ENCODE measurements at places on chromosomes 12 and 14. TPM values are rescaled to one million over a fixed set of nuclear protein-coding genes. Genes with fewer than 3 reads are reported as not detected.

DNA sequence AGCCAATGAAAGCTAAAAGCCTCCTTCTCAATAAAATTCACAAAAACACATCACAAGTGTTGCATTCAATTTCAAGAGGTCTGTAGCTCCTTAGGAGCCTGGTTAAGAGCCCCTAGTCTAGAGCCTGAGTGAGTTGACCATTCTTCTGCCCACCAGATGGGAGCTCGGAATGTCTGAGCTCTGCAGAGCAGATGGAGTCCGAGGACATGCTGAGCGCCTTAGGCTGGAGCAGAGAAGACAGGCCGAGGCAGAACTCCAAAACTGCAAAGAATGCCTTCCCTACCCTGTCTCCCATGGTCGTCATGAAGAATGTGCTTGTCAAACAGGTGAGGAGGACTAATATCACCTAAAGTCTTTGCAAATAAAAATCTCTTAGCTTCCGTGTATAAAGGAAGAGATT is 11.6 kb downstream of the CIPC start:
- no peak for DNase-seq

- DNase-seq = no peak
These were observed 29.3 kb upstream of the ATF1 start for GRCh38 chr12:50734409-50735263.

DNA sequence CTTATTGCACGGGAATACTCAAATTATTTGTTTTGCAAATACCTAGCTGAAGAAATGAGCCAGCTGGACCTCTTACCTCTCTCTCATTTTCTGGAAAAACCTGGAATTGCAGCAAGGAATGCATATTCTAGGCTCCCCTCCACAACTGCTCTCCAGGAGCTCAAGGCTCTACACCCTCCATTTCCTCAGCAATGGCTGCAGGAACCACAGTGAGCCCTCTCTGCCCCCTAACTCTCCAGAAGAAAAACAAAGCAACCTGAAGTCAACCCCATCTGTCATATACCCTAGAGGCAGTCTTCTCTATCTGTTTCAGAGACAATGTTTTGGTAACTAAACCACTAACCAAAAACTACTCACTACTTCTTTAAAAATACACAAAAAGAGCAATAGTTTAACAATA is 221.6 kb downstream of the SLC25A21 start:
- no peak for DNase-seq

DNA sequence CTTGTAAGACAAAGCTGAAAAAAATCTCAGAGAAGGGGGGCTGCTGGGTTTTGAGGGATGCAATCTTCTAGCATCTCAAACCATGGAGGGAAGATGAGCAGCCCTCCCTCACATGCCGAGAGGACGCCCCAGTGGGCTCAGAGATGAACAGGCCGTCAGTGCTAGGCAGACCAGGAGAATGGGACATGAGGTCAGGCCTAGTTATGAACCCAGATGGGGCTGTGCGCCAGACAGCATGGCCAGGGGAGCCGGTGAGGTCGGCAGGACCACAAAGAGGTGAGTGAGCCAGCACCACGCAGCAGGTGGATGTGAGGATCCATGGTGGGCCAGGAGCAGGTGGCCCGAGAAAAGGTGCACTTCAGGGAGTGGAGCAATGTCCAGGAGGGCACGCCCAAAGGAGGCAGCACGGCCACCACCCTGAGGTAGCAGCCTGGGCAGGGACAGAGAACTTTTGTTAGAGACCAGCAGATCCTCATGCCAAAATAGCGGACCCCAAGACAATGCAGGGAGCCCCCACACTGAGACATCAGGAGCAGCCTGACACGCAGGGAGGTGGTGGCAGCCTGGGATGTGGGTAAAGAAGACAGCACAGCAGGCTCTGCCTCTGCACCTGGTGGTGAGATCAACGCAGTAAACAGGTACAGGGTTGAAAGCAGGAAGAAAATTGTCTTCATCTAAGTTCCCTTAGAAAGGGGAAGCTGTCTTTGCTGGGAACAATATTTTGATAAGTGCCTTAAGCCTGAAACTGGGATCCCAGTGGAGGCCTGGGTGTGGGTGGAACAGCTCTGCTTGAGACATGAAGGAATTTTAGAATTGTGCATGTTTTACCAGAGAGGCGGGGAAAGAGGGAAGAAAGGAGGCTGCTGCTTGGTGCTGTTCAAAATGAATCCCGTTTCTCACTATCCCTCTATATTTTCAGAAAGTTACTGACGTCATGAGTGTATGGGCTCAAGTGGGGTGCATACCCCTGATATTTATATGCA is 17.8 kb upstream of the MCRS1 start:
- no peak for DNase-seq

DNA sequence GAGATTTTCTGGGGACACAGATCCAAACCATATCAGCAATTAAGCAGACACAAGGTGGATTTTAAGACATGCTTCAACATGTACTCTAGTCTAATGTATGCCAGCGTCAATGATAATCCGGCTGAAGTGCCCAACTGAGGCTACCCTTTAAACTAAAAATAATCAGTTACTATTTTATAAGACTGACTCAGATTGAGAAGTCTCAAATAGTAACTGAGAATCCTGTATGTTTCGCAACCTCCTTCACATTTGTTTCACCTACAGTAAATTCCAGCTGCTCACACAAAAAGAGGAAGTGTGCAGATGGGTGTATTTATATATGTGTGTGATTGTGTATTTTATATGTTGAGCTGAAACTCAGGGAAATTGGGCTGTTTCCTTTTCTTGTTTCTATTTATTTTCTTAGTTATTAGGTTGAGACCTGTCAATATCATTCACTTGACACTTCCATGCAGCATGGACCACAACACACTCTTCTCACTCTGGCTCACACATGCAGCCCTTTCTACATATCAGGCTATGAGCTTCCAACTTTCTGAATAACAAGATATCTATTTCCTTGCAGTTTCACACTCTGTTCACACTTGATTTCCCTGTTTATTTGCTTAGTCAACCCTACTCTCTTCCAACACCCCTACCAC is 1224.9 kb upstream of the TMEM132C start:
- no peak for DNase-seq

GRCh38 chr12:88706286-88706685 is 126.0 kb upstream of the KITLG start:
- DNase-seq = no peak

DNA sequence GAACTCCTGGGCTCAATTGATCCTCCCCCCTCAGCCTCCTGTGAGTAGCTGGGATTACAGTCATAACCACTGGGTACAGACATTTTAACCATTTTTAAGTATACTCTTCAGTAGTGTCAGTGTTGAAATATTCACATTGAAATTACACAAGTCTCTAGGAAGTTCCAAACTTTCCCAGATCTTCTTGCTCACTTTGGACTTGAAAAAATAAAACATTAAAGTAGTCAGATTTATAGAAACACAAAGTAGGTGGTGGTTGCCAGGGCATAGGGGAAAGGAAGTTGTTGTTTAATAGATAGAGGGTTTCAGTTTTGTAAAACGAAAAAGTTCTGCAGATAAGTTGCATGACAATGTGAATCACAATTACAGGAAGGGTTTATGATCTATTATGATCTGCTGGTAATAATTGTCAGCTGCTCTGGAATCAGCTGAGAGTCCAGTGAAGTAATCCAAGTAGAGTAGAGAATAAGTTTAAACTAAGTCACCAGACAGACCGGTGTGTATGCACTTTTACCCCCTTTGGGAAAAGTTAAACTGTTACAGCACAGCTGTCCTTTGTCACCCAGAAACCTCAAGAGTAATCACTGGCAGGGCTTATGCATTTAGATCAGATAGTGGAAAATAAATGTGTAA is 27.4 kb downstream of the PCNX1 start:
- no peak for DNase-seq

Gene P2RX2
- total RNA-seq = not detected

GRCh38 chr12:87870061-87870460 is 159.1 kb downstream of the C12orf50 start:
- no peak for DNase-seq

DNA sequence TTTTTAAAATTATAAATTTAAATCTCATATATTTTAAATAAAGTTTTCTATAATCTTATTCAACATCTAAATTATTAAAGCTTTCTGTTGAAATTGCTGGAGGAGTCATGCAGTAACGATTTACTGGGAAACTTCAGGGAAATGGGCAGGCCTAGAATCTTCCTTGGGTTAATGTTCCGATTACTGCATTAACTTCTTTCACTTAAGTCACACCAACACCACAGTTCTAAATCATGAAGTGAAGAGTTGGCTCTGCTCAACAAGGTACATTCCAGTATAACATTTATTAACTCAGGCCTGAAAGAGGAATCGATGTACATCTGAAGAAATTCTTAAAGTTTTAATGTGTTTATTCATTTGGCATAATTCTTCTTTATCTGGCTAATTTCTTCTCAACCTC is 244.3 kb downstream of the CCER1 start:
- DNase-seq = no peak

- no peak for DNase-seq
These were observed 392.8 kb downstream of the SOX5 start for GRCh38 chr12:23556661-23557060.

DNA sequence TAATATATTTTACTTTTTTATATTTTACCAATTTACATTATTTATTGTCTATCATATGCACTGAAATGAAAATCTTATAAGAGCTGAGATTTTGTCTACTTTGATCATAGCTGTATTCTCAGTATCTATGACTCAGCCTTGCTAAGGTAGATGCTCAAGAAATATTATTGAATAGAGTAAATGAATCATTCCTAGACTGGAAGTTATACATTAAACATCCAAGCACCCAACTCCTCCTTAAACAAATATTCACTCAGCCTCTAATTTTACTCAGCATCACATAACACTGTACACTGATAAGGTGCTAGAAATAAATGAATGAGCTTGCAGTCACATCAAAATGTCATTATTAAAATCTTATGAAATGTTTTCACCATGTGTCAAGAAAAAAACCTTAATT is 1424.9 kb downstream of the LRFN5 start:
- no peak for DNase-seq

GRCh38 chr14:68797121-68797670 is 4.3 kb upstream of the ZFP36L1 start:
- no peak for DNase-seq

GRCh38 chr12:16726879-16727278 is 120.9 kb upstream of the LMO3 start:
- DNase-seq = no peak

DNA sequence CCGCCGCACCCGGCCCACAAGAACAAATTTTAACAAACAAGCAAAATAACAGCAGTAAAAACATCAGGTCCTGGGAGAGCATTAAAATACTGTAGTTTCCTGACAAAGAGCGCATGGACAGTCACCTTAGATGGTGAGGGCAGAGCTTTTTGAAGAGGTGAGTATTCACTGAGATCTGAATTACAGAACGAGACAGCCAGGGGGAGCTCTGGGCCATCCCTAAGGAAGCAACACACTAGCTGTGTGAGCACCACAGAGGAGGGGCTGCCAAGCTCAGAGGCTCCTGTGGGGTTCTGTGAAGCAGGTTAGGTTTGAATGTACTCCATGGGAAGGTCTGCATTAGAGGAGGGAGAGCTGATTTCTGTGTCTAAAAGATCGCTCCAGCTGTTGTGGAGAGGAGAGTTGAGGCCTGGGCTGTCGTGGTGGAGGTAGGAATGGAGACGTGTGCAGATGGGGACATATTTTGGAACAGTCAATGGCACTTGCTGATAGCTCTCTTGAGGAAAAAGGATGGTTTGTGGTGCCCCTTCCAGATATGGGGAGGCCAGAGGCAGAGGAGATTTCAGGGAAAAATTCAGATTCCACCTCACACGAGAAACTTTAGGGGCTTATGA is 72.9 kb downstream of the TRAFD1 start:
- peak; percentile 53 for DNase-seq

Gene TAS2R46
- total RNA-seq = 2.4 TPM

GRCh38 chr14:89881839-89882238 is 72.7 kb downstream of the EFCAB11 start:
- DNase-seq = no peak

DNA sequence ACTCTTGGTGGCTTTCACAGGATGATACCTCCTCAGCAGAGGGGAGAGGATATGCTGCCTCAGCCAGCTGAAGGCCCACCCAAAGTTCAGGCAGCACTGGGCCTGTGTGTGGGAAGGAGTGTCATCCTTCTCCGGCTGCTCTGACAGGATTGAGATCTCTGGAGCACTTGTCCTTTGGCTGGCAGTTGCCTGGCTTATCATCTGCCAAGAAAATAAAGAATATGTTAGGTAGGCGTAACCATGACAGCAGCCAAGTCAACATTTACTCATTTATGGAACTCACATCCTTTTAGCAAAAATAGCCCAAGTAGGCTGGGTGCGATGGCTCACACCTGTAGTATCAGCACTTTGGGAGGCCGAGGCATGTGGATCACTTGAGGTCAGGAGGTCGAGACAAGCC is 68.5 kb downstream of the PPFIBP1 start:
- DNase-seq = no peak

Gene GALNT16
- total RNA-seq = not detected

Gene CRY1
- total RNA-seq = 12.6 TPM

Gene INSM2
- 0.07 TPM for total RNA-seq

Gene ARL6IP4
- total RNA-seq = 99.9 TPM

DNA sequence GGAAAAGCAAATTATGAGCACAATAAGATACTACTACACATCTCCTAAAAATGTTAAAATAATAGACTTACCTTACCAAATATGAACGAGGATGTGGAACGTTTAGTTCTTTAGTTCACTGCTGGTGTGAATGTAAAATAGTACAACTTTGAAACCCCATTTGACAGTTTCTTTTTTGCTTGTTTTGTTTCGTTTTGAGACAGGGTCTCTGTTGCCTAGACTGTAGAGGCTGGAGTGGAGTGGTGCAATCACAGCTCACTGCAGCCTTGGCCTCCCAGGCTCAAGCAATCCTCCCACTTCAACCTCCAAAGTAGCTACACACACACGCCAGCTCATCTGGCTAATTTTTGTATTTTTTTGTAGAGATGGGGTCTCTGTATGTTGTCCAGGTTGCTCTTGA is 136.4 kb upstream of the FAR2 start:
- DNase-seq = no peak

GRCh38 chr12:44873898-44874297 is 2.2 kb downstream of the NELL2 start:
- DNase-seq = no peak

- no peak for DNase-seq
These were observed 17.6 kb upstream of the FAM222A start for GRCh38 chr12:109695961-109696461.

Gene EEF1AKMT3
- total RNA-seq = 3.1 TPM

Gene KLHL42
- 14.3 TPM for total RNA-seq

Gene KRT7
- 0.36 TPM for total RNA-seq

Gene MGAT4C
- not detected for total RNA-seq

GRCh38 chr12:132514838-132515237 is 24.9 kb downstream of the FBRSL1 start:
- DNase-seq = no peak

DNA sequence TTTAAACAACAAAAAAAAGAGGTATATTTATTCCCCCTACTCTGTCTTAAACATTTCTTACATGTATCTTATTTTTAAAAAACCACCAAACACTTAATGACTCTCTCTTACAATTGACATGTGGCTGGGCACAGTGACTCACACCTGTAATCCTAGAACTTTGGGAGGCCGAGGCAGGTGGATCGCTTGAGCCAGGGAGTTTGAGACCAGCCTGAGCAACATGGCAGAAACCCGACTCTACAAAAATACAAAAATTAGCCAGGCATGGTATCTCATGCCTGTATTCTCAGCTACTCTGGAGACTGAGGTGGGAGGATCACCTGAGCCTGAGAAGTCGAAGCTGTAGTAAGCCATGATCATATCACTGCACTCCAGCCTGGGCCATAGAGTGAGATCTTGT is 16.0 kb downstream of the SLC41A2 start:
- DNase-seq = no peak

Gene MYH6
- total RNA-seq = not detected

Gene ADCY4
- total RNA-seq = 5.7 TPM

Measured in activated naive CD4-positive, alpha-beta T cell treated with anti-CD3 and anti-CD28 coated beads, Interleukin-2, amount 50 U/mL, for 72 hours (primary cell).